ENCODE measurements at places on chromosomes 7 and 10.

DNA sequence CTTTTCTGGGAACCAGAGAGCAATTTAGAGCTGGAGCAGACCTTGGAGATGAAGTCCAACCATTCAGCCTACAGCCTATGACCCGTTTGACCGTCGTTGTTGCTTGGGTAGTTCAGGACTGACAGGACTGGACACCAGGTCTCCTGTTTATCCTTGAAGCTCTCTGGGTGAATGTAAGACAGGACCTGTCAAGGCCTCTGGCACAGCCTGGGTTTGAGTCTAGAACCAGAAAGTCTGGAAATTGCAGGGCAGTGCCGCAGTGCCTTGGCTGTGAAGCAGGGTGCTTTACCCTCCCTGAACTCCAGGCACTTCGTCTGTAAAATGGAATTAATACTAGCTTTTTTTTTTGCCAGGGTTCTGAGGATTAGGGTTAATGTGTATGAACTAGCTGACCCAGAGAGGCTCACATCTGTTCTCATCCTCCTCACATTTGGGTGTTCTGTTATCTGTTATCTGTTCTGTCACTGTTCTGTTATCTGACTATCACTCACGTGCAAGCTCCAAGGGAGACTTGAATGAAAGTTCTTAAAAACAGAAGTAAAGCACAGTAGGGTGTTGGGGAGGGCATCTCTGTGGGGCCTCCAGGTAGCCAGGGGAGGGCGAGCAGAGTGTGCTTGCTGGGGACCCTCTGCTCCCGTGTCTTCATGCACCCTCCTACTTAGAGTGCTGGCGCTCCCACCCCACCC lies 9.9 kb downstream of the BLVRA start:
- no peak for DNase-seq

GRCh38 chr10:81866753-81867152 lies 8.2 kb upstream of the NRG3 start:
- peak; percentile 74 for DNase-seq

- DNase-seq = peak; percentile 14
Measured at GRCh38 chr7:13628239-13629001, 361.0 kb downstream of the ETV1 start.

GRCh38 chr7:82559193-82559805 lies 115.7 kb upstream of the CACNA2D1 start:
- DNase-seq = no peak

DNA sequence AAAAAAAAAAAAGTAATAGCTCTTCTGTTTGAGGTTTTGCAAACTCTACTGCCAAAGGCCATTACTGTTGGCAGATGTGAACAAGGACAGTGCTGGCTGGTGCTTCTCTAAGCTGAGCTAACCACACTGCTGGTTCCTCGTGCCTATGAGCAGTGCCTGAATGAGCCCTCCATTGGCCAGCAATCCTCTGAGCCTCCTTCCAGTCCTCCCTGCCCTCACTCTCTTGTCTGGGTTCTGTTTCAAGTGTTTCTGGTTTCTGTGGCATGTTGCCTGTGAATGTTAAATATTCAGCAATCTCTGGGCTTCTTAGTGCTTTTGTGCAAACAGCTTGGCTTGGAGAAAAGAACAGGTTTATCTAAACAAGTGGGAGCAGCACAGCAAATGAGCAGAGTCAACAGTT lies 161.3 kb upstream of the AUTS2 start:
- no peak for DNase-seq

GRCh38 chr7:45061806-45062425 lies 26.9 kb downstream of the NACAD start:
- DNase-seq = no peak

DNA sequence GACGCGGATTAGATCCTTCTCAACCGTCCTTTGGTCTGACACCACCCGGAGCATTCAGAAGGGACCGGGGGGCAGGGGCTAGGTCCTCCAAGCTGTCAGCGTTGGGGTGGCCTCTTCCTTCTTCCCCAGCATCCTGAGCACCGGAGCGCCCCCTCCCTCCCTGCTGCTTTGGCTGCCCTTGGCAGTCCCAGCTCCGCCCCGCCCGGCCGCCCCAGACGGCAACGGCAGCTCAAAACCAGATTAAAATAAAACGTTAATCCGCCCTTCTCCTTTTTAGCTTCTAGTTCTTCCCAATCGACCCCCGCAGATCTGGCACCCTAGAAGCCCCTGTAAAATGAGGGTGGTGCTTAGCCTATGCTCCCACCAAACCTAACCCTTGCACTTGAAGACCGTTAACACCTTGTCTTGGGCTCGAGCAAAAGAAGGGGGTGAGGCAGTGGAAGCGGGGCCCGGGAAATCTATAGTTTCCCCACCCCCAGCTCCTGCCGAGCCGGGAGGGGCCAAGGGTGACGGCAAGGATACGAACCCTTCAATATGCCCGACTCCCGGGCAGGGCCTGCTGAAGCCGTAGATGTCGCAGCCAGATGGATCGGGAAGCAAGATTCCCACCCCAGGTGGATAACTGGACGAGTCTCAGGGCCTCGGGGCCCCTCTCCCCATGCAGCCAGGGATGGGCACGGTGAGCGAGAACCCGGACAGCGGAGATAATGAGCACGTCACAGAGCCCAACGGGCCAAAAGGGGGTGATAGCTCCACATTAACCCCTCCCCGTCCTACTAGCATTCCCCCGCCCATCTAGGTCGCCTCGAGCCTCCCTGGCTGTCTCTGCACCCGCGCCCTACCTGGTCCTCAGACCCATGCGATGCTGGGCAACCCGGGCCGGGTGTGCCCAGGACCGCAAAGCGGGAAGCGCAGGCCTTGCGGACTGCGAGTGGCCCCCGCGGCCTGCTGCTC lies 169.7 kb downstream of the NRF1 start:
- DNase-seq = no peak

GRCh38 chr7:113256883-113257531 lies 138.7 kb upstream of the SMIM30 start:
- no peak for DNase-seq

- no peak for DNase-seq
Measured at GRCh38 chr7:141045842-141046620, 27.8 kb upstream of the TMEM178B start.
